ENCODE measurements at places on chromosomes 5 and 9.

DNA sequence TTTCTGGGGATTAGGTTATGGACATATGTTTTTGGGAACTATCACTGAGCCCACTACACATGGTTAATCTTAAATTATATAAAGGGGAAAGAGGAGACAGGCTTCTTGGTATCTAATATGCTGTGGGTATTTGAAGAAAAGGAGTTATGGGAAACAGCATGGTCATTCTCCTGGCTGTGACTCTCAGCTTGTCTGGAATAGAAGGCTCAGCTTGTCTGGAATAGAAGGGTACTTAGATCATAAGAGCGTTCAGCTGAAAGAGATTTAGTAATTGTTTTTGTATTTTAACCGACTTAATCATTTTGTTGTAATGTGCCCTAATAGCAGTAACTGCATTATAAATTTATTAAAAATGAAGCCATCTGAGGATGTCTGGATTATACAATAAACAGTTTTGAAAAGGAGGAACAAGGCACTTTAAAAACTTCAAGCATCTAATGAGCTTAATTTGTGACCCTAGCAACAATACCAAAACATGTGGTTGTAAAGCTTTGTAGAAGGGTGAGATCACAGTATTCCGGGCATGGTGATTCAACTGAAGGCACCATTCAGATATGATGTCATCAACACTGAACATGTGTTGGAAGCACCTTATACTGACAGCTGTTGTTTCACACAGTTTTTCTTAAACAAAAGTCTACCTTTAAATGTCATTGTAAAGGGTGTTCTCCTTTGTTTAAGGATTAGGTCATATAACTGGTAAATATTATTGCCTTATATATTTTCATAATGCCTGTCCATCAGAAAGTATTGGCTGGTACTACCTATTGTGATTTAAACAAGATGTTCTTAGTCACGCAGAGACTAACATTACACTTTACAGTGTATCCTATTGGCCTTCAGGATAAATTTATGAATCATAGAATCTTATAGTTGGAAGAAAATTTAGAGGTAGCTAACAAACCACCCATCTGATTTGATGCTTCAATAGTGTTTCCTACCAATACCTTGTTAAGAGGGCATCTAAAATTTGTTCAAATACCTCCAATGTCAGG is 2174.1 kb upstream of the WWC1 start:
- no peak overlapping the region for H3K27ac ChIP-seq
- H3K36me3 ChIP-seq, result no peaks in the 10 kb centered on the region
- no peaks in the 10 kb centered on the region for H3K27me3 ChIP-seq

DNA sequence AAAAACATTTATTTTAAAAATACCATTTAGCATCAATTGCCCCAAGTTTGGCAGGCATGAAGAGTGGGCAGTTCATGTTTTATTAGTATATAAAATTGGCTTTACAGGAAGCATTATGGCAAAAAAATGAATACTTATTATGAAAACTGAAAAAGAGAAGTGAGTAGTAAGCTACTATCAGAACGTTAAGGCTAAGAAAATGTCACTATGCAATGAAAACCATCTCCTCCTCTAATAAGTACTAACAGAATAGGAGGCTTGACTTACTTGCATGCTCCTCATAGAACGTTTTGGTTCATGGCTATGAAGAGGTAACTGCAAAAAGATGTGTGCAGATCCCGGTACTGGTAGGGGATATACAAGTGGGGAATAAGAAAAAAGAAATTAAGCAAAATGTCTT is 23.6 kb downstream of the TICAM2 start:
- ATAC-seq, result no peak
- no peaks in the 10 kb centered on the region for H3K4me1 ChIP-seq
- no peak overlapping the region for H3K27ac ChIP-seq
- no peaks in the 10 kb centered on the region for H3K27me3 ChIP-seq
- H3K36me3 ChIP-seq, result peaks cover 6% of the 10 kb centered on the region

- no peak for ATAC-seq
- no peaks in the 10 kb centered on the region for H3K27me3 ChIP-seq
- H3K36me3 ChIP-seq, result no peaks in the 10 kb centered on the region
- H3K4me1 ChIP-seq, result no peaks in the 10 kb centered on the region
- no peak overlapping the region for H3K27ac ChIP-seq
Measured at GRCh38 chr9:109447329-109448076, 50.6 kb downstream of the PTPN3 start.

DNA sequence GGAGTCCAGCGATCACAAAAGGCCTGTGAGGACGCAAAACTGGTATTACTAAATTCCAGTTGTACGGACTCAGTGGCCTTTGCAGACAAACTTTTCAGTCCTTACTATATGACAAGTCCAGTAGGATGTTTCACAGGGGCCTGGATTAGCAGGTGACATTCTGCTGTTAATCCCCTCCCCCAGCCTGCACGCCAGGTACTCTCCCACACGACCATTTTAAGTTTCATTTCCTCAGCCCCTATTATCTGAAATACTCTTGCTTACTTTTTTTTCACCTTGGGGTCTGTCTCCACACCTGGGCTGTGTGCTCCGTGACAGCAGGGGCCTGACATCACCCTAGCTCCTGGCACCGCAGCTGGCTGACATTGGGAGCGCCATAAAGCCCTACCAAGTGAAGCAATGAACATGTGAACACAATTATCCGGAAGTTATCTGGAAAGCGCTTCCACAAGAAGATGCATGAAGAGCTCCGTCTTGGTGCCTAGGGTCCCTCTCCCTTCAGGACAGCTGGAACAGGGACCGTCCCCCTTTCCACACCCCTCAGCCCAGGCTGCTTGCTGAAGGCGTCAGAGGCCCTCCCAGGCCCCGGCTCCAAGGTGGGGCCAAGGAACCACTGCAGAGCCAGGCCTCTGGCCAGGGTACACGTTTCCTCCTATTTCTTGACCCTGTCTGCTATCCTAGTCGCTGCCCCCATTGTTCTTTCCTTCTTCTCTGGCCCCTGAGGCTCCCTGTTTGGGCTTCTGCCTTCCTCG is 39.7 kb upstream of the ZNF622 start:
- ATAC-seq, result no peak
- no peaks in the 10 kb centered on the region for H3K36me3 ChIP-seq
- no peaks in the 10 kb centered on the region for H3K4me1 ChIP-seq
- no peak overlapping the region for H3K27ac ChIP-seq
- no peak overlapping the region for H3K4me3 ChIP-seq

- H3K4me1 ChIP-seq, result no peaks in the 10 kb centered on the region
- no peaks in the 10 kb centered on the region for H3K36me3 ChIP-seq
- H3K27ac ChIP-seq, result no peak overlapping the region
- no peak for ATAC-seq
- no peak overlapping the region for H3K4me3 ChIP-seq
Measured at GRCh38 chr5:163910226-163910625, 404.8 kb downstream of the MAT2B start.

DNA sequence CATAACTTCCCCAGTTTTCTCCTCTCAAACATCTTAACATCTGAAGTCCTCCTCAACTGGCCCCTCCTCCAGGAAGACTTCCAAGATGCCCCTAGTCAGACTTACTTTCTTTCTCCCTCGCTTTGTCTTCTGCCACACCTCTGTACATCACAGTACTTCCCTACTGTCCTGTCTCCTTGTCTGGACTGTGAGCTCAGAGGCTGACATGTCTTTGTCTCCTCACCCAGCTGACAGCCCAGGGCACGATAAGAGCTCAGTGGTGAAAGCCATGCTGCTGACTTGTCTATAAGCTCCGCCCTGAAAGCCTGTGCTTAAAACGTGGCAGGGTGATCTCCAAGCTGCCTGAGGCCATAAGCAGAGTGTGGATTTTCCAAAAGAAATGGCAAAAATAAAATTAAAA is 33.0 kb upstream of the SLC25A51 start:
- no peak overlapping the region for H3K27ac ChIP-seq
- ATAC-seq, result no peak

- peaks cover 38% of the 10 kb centered on the region for H3K4me1 ChIP-seq
- no peak overlapping the region for H3K4me3 ChIP-seq
- no peaks in the 10 kb centered on the region for H3K27me3 ChIP-seq
- peak overlapping the region; percentile 32 for H3K27ac ChIP-seq
- no peaks in the 10 kb centered on the region for H3K36me3 ChIP-seq
Measured at GRCh38 chr9:94144394-94144793, 60.1 kb downstream of the PTPDC1 start.

GRCh38 chr5:62680121-62680520 is 101.5 kb downstream of the LRRC70 start:
- H3K4me3 ChIP-seq, result no peak overlapping the region
- no peaks in the 10 kb centered on the region for H3K36me3 ChIP-seq
- H3K27ac ChIP-seq, result no peak overlapping the region
- H3K4me1 ChIP-seq, result no peaks in the 10 kb centered on the region

DNA sequence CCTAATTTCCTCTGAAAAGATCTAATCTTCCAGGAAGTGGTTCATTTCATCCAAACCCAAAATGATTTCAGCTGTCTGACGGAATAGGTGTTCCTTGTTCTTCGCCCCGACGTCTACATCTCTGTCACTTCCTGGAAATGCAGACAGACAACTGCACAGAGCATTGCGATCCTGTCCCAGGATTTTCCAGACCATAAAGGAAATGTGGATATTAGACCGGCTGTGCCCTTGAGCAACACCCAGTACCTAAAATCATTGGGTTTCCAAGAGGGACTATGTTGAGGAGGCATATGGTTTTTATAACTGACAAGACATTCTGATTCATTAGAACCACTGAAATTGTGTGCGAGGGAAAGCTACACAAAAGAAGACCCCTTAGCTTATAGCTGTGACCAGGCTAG is 74.2 kb downstream of the MSX2 start:
- H3K27ac ChIP-seq, result no peak overlapping the region
- peaks cover 17% of the 10 kb centered on the region for H3K27me3 ChIP-seq
- peaks cover 15% of the 10 kb centered on the region for H3K4me1 ChIP-seq
- no peak for ATAC-seq
- H3K36me3 ChIP-seq, result no peaks in the 10 kb centered on the region

GRCh38 chr9:34072868-34073590 is 24.3 kb upstream of the UBAP2 start:
- ATAC-seq, result peak; percentile 87
- no peak overlapping the region for H3K27ac ChIP-seq
- peaks cover 21% of the 10 kb centered on the region for H3K4me1 ChIP-seq

- no peaks in the 10 kb centered on the region for H3K36me3 ChIP-seq
- no peak overlapping the region for H3K4me3 ChIP-seq
- no peak for ATAC-seq
Measured at GRCh38 chr5:31706186-31706585, 67.3 kb downstream of the PDZD2 start.

DNA sequence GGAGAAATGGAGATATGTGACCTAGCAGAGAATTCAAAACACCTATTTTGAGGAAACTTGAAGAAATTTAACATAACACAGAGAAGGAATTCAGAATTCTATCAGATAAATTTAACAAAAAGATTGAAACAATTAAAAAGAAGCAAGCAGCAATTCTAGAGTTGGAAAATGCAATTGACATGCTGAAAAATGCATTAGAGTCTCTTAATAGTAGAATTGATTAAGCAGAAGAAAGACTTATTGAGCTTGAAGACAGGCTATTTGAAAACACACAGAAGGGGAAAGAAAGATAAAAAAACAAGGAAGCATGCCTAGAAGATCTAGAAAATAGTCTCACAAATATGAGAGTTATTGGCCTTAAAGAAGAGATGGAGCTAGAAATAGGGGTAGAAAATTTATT is 87.8 kb upstream of the SLC1A1 start:
- no peaks in the 10 kb centered on the region for H3K36me3 ChIP-seq
- ATAC-seq, result no peak
- no peaks in the 10 kb centered on the region for H3K4me1 ChIP-seq
- H3K4me3 ChIP-seq, result no peak overlapping the region
- H3K27ac ChIP-seq, result no peak overlapping the region
- H3K27me3 ChIP-seq, result no peaks in the 10 kb centered on the region

DNA sequence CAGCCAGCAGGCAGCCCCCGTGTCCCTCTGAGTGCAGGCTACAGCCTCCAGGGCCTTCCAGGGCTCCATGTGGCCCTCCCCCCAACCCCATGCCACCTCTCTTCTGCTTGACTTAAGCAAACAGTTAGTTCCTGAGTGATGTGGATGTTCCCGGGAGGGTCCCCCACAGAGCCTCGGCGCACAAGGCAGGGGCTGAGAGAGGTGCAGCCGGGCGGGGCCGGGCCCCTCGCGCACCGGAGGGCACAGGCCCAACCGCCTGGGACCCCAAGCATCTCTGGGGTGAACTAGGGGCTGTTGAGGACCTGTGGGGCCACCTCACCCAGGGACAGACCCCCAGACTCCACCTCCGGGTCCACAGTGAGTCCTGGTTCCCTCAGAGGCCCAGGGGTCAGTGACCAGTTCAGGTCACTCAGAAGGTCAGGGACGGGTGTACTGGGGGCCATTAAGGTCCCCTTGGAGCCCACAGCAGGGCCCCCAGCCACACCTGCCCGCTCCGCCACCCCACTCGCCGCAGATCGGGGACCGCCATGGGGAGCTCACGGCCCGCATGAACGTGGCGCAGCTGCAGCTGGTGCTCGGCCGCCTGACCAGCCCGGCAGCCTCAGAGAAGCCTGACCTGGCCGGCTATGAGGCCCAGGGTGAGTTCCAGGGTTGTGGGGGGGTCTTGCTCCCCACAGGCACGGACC is 13.2 kb downstream of the GPSM1 start:
- no peak overlapping the region for H3K4me3 ChIP-seq
- no peak for ATAC-seq
- H3K4me1 ChIP-seq, result peaks cover 50% of the 10 kb centered on the region
- no peaks in the 10 kb centered on the region for H3K27me3 ChIP-seq
- H3K27ac ChIP-seq, result no peak overlapping the region
- H3K36me3 ChIP-seq, result no peaks in the 10 kb centered on the region

DNA sequence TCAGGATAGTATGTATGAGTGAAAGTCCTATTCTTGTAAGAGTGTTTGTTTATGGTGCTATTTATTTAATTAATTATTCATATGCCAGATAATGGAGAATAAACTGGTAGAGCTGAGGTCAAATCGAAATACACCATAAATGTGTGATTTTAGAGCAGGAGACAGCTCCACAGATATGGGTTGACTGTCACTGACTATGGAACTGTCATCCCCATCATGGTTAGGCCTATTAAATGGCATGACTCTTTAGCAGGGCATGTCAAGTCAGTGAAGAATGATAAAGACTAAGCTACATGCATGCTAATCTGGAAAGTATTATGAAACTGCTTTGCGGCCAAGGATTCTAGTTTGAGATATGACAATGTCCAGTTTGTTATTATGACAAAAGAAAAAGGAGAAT is 658.6 kb downstream of the ISL1 start:
- no peaks in the 10 kb centered on the region for H3K27me3 ChIP-seq
- ATAC-seq, result no peak
- H3K36me3 ChIP-seq, result no peaks in the 10 kb centered on the region
- no peak overlapping the region for H3K4me3 ChIP-seq

DNA sequence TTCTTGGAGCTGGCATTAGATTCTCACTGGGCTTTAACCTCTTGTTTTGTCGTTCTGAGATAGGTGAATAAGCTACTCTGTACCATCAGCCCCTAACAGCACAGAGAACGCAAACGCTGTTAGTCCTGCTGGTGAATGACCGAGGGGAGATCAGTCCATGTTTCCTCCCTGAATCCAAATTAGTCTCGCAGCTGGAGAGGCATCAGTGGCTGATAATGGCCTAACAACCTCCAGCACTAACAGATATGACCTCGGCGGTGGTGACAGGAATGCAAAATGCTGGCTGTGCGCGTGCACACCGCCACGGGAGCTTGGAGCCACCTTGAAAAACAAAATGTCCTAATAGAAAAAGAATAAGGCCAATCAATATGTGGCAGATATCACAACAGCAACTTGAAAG is 77.6 kb upstream of the IRX1 start:
- no peaks in the 10 kb centered on the region for H3K27me3 ChIP-seq
- H3K4me1 ChIP-seq, result no peaks in the 10 kb centered on the region
- no peaks in the 10 kb centered on the region for H3K36me3 ChIP-seq
- no peak overlapping the region for H3K4me3 ChIP-seq
- no peak for ATAC-seq

GRCh38 chr9:106860721-106861639 is 2.0 kb upstream of the ZNF462 start:
- H3K4me3 ChIP-seq, result peak overlapping the region; percentile 92
- H3K4me1 ChIP-seq, result peaks cover 23% of the 10 kb centered on the region
- ATAC-seq, result peak; percentile 31
- no peaks in the 10 kb centered on the region for H3K27me3 ChIP-seq
